ENCODE measurements at places on chromosomes 11 and 22. TPM values are rescaled to one million over a fixed set of nuclear protein-coding genes. Genes with fewer than 3 reads are reported as not detected.

PLEKHB1 gene
- total RNA-seq, result 37.8 TPM

MS4A3 gene
- not detected for total RNA-seq

GRCh38 chr11:45906965-45907611 is at the start of gene FREY1:
Gene FREY1, minus strand, starts transcription at chr11:45907271. Its CDS starts 26 bp downstream, at chr11:45907245.
- DNase-seq, result no peak
- H3K27ac ChIP-seq, result no peak within 1 kb of the TSS
- H3K4me1 ChIP-seq, result no peaks in the 10 kb centered on the region
- no peak within 1 kb of the TSS for H3K4me3 ChIP-seq
- H3K36me3 ChIP-seq, result peaks cover 54% of the 10 kb centered on the region

DNA sequence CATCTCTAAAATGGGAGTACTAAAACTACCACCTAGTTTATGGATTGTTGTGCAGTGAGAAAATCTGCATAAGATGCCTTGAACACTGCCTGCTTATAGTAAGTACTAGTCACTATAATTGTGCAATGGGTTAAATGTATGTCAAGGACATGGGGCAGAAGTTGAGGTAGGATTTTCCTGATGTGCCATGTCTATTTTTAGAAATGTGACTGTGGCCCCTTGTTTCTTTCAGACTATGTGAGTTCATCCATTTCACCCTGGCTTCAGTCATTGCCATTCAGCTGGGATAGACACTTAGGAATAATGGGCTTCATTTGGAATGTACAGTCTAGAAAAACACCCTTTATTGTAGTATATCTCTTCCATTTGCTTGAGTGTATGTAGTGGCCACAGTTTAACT is 51.4 kb downstream of the BDNF start:
- H3K36me3 ChIP-seq, result no peaks in the 10 kb centered on the region
- no peak overlapping the region for H3K27ac ChIP-seq
- H3K4me1 ChIP-seq, result no peaks in the 10 kb centered on the region
- no peak overlapping the region for H3K4me3 ChIP-seq

GRCh38 chr11:101996111-101996510 is 51.1 kb upstream of the CFAP300 start:
- peaks cover 7% of the 10 kb centered on the region for H3K36me3 ChIP-seq
- no peak overlapping the region for H3K4me3 ChIP-seq
- DNase-seq, result no peak
- H3K27me3 ChIP-seq, result no peaks in the 10 kb centered on the region
- no peaks in the 10 kb centered on the region for H3K4me1 ChIP-seq

DNA sequence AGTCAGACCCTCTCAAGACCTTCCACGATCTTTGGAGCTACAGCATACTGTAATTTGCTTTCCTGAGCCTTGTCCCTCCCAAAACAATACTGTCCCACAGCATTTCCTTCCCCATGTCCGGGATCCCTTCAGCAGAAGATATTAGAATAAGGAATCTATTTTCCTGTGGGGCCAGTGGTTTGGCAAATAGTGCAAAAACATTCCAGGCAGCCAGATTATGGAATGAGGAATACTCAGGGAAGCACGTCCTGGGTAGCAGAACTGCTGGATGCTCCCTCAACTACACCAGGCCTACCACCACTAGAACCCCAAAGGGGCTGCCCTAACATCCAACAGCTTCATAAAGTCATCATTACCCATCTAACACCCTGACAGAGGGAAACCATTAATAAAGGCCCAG is 61.5 kb downstream of the AAMDC start:
- no peak overlapping the region for H3K4me3 ChIP-seq
- H3K27me3 ChIP-seq, result no peaks in the 10 kb centered on the region
- H3K27ac ChIP-seq, result no peak overlapping the region
- peaks cover 23% of the 10 kb centered on the region for H3K4me1 ChIP-seq

XKR3 gene
- not detected for total RNA-seq

DNA sequence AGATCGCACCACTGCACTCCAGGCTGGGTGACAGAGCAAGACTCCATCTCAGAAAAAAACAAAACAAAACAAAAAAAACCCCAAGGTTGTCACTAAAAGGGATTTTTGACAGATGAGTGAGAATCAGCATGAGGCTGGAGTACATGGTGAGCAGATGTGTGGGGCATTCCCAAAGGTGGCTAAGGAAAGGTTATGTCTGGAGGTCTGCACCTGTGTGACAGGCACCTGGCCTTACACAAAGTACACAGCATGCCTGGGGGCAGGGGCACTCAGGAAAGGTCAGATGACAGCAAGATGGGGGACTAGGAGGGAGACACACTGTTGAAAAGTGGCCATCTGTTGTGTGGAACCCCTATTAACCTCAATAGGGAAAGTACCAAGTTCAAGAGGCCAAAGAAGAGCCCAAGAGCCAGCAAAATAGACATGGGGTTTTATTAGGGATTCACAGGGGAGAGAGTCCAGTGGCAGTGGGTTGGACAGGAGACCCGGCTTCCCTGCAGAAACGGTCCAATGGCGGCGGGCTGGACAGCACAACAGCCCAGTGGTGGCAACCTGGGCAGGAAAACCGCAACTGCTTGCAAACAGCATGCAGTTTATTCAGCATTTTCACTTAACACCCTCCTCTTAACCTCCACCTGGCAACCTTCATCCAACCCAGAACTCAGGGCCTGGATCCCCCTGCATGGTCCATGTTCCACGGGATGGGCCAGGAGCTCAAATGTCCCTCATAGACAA is 101.1 kb downstream of the MICAL2 start:
- H3K4me1 ChIP-seq, result peaks cover 3% of the 10 kb centered on the region
- H3K27me3 ChIP-seq, result no peaks in the 10 kb centered on the region
- DNase-seq, result no peak
- H3K36me3 ChIP-seq, result peaks cover 40% of the 10 kb centered on the region

DNA sequence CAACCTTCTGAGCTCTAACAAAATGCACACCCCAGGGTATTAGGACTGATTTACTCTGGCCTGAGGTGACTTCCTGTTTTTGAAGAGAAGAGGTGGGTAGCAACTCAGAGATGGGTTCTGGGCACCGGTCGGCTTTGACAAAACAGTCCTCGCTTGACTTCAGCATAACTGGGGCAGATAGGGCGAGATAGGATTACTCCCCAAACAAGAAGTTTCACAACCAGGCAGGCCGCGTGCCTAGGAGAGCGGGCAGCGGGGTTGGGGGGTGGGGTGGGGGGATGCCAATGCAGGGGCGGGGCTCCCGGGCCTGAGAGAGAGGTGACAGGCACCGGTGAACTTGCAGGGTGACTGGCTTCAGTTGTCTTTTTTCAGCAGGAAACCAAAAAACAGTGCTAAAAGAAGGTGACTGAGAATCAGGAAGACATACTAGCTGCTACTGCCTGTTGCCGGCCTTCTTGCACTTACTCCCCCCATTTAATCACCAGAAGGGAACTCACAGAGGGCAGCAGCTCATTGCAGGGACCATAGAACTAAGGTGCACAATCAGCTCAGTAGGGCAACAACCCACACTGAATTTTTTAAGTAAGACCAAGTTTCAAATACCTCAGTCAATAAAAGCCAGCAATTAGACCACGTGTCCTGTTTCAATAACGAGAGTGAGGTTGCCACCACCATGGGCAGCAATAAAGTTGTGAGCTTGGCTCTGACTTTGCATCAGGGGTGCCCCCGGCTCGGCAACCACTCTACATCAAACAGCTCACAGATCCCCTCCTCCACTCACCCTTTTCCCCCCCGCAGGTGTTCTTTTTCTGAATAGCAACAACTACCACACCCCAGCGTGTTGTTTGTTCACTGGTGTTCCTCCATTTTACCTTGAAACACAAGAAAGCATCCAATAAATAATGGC is 37.2 kb upstream of the ETS1 start:
- H3K4me1 ChIP-seq, result peaks cover 8% of the 10 kb centered on the region
- H3K27ac ChIP-seq, result no peak overlapping the region
- no peak overlapping the region for H3K4me3 ChIP-seq
- H3K27me3 ChIP-seq, result no peaks in the 10 kb centered on the region
- no peaks in the 10 kb centered on the region for H3K36me3 ChIP-seq
- DNase-seq, result no peak

PIWIL4 gene
- 3.2 TPM for total RNA-seq
